Tongue (tissue), 3 donors: ENCODE measurements at places on chromosomes 5 and 9. TPM values are rescaled to one million over a fixed set of nuclear protein-coding genes. Genes with fewer than 3 reads are reported as not detected.

Gene NMUR2
- total RNA-seq = not detected

Gene S100Z
- total RNA-seq = 2.1 TPM

Gene PCDHA1
- not detected for total RNA-seq

Gene ISCA1
- total RNA-seq = 49.3 TPM

Gene ROR2
- 14.0 TPM for total RNA-seq

Gene SNCB
- not detected for total RNA-seq

Gene SOX30
- total RNA-seq = 0.10 TPM

Gene PLPP6
- total RNA-seq = 5.5 TPM

Gene ZNF483
- total RNA-seq = 9.3 TPM

Gene SLC4A9
- 1.6 TPM for total RNA-seq

Gene PTAR1
- total RNA-seq = 98.2 TPM

Gene SLC45A2
- not detected for total RNA-seq

Gene WDR31
- total RNA-seq = 3.7 TPM

Gene SOHLH1
- total RNA-seq = not detected

Gene NUTM2G
- total RNA-seq = not detected

Gene NFIL3
- total RNA-seq = 20.4 TPM

Gene PIP5KL1
- not detected for total RNA-seq

Gene CXCL14
- 71.1 TPM for total RNA-seq

Gene BHMT
- total RNA-seq = 0.21 TPM

Gene DIPK1B
- total RNA-seq = 18.3 TPM

Gene SPATA31E1
- not detected for total RNA-seq

Gene ANKS6
- 12.3 TPM for total RNA-seq

Gene NUDCD2
- 10.7 TPM for total RNA-seq

Gene GABRA1
- total RNA-seq = not detected

Gene IFNA21
- not detected for total RNA-seq

Gene BAAT
- 0.41 TPM for total RNA-seq

Gene NDST1
- 91.4 TPM for total RNA-seq

Gene PRDM9
- not detected for total RNA-seq

Gene OR13J1
- total RNA-seq = not detected

Gene EMB
- total RNA-seq = 7.9 TPM

Gene FOXB2
- not detected for total RNA-seq

Gene PAPPA
- 3.0 TPM for total RNA-seq

Gene LRRC14B
- 46.0 TPM for total RNA-seq

Gene F12
- total RNA-seq = 0.51 TPM

Gene FRRS1L
- total RNA-seq = 4.7 TPM

Gene SIT1
- not detected for total RNA-seq

Gene OR2V1
- total RNA-seq = not detected

Gene FOXD1
- total RNA-seq = 5.1 TPM

Gene C9orf50
- total RNA-seq = not detected

Gene PCDHB10
- 6.1 TPM for total RNA-seq

Gene ANXA2R
- total RNA-seq = 2.7 TPM

Gene THBS4
- 789 TPM for total RNA-seq

Gene ADGRD2
- not detected for total RNA-seq

Gene BRD9
- 35.3 TPM for total RNA-seq

Gene PCDHAC2
- 4.6 TPM for total RNA-seq

Gene SLC36A3
- total RNA-seq = not detected

Gene TAF11L8
- total RNA-seq = not detected

Gene MAMDC2
- total RNA-seq = 21.5 TPM

Gene LARP1
- 70.7 TPM for total RNA-seq

Gene IL17B
- total RNA-seq = 56.1 TPM

Gene CERT1
- 62.2 TPM for total RNA-seq

Gene UBE2B
- 69.4 TPM for total RNA-seq

Gene TMEM232
- 3.8 TPM for total RNA-seq

Gene CCL28
- total RNA-seq = 13.0 TPM

Gene CDKN2A
- total RNA-seq = not detected
